ENCODE measurements at places on chromosomes 16 and 17.

- no peak for DNase-seq
Observed at GRCh38 chr16:3182608-3183444, 5.2 kb upstream of the OR1F1 start.

GRCh38 chr16:17287166-17287800, 183.5 kb downstream of the XYLT1 start:
- DNase-seq = no peak

DNA sequence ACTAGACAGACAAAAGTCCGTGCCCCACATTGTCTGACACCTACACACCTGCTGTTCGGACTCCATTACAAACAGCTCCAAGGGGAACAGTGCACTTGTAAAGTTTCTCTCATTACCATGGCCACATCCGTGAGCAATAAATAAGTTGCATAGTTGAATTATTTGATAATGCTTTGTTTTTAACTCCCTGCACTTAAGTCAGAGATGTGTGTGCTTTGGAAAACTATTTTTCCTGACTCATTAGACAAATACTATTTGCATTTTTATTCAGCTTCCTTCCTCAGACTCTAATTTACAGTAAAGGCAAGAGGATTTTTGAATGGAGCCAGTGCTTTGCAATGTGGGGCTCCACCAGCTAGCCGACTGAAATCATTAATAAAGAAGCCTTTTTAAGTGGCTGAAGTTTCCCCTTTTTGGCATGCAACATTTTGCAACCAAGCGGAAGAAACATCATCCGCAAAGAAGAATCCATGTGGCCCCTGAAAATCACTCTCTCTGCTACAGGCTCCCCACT, 6.5 kb upstream of the CCL2 start:
- no peak for DNase-seq

- DNase-seq = no peak
Observed at GRCh38 chr16:19138601-19139000, 24.8 kb downstream of the ITPRIPL2 start.

- DNase-seq = no peak
Observed at GRCh38 chr17:77899498-77899897, 59.0 kb upstream of the TNRC6C start.

GRCh38 chr17:68346448-68346847, 55.2 kb downstream of the ARSG start:
- peak; percentile 99 for DNase-seq

DNA sequence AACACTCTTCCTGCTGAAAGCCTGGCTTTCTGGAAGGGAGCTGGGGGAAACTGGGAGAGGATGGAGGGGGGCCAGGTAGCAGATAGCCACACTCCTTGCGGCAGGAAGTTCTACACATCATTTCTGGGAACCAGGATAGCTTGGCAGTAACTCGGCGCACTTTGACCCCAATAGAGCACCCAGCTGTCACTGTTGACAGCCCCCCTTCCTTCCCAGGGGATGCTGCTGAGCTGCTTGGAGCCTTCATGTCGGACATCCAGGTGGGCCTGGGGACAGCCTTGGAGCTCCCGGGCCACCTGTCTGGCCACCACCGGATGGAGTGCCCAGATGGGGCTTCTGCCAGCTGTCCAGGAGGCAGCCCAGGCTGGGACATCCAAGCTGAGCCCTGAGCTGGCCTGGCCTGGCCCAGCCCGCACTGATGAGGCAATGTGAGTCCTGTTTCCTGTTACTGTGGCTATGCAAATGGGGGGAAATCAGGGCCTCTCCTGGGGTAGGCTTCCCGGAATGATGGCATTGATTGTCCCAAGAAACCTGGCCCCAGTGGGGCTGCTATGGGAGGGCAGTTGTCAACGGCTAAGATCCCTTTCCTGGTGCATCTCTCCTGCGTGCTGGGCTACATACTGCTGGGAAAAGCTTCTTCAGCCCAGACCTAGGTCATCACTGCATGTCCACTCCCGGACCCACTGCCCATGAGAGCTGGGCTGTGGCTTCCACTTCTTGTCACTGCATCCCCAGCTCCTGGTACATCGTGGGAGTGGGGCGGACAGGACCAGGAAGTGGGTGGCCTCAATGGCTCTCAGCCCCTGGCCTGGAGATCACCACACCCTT, 50.0 kb downstream of the SOCS1 start:
- DNase-seq = no peak

- no peak for DNase-seq
Observed at GRCh38 chr16:89122322-89122851, 28.7 kb downstream of the ACSF3 start.

- DNase-seq = no peak
Observed at GRCh38 chr16:81283044-81283443, 31.7 kb upstream of the GAN start.

GRCh38 chr16:8519643-8520042, 70.7 kb downstream of the TMEM114 start:
- no peak for DNase-seq

DNA sequence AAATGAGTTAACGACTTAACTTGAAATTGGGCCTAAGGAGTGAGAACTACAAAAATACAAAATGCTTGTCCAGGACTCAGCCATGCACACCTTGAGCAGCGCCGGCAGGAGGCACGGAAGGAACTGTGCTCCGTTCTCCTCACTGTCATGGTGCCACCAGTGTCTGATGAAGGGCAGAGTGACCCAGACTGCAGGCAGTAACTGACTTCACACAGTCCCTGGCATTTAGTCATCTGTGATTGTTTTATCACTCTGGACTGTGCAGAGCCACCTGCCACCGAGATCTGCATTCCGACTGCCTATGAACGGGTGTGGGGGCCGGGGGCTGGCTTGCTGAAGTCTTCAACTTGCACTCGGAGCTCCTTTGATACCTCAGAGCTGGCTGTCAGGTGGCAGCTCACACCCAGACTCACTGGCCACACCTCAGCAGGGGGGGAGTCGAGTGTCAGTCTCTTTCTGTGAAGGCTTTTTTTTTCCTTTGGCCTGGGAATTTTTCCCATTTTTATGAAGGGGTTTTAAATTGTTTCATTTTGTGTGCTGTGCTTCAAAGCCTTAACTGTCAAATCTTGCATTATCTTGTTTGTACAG, 20.2 kb upstream of the ENDOV start:
- DNase-seq = no peak

GRCh38 chr16:54027558-54027957, 259.0 kb downstream of the IRX3 start:
- no peak for DNase-seq

GRCh38 chr17:57514614-57515013, 230.5 kb downstream of the CCDC182 start:
- DNase-seq = no peak

DNA sequence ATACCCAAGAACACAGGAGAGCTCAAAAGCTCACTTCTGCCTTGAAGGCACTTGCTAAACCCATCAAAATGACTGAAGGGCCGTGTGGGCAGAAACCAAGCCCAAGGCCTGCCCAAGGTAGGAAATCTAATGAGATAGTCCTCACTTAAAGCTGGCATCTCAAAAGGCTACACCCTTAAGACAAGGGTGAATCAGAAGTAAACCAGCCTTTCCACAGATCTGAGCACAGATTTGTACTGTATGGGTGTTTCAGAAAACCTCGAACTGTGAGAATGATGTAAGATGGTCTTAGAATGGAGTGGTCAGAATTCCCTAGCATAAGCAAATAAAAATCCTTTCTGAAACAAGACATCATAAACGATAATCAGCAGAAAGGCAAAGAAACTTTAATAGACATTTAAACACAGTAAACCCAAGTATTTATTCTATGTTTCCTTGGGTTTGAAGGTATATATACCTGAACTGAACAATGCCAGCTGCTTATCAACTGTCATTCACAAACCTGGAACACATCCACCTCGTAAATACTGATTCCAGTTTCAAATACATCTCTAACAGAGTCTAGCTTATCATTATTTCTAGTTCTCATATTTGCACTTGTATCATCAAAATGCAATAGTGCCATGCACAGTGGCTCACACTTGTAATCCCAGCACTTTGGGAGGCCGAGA, 37.8 kb downstream of the GLG1 start:
- no peak for DNase-seq

DNA sequence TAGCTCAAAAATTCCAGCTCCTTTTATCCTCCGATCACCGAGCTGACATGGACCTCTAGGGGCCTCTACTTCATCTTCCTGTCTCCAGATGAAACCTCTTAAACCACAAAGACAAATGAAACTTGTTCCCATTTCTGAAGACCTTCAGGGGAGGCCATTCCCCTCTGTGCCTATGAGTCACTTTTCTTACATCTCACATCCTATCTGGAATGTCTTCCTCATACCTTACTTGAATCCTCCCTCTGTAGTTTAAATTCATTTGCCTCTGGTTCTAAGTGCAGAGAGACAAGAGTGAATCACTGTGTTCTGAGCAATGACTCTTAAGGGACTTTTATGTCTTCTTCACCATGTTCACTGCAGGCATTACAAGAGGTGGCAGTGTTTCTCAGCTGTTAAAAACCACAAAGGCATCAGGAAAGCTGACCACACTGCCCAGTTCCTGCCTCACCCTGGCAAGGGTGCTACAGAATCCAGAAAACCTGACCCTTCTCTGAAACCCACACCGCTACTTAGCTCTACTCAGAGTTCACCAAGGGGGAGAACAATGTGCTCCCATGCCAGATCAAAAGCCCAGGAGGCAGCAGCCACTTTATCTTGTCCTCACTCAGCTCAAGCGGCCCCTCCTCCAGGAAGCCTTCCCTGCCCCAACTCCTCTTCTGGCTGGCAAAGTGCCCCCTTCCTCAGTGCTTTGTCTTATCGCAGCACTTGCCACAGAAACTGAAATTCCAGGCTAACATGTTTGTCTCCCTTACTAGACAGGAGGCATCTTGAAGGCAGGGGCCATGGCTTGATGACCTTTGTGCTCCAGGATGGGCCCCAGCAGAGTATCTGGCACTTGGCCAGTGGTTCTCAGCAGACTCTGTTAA, 6.4 kb downstream of the CUEDC1 start:
- peak; percentile 44 for DNase-seq

DNA sequence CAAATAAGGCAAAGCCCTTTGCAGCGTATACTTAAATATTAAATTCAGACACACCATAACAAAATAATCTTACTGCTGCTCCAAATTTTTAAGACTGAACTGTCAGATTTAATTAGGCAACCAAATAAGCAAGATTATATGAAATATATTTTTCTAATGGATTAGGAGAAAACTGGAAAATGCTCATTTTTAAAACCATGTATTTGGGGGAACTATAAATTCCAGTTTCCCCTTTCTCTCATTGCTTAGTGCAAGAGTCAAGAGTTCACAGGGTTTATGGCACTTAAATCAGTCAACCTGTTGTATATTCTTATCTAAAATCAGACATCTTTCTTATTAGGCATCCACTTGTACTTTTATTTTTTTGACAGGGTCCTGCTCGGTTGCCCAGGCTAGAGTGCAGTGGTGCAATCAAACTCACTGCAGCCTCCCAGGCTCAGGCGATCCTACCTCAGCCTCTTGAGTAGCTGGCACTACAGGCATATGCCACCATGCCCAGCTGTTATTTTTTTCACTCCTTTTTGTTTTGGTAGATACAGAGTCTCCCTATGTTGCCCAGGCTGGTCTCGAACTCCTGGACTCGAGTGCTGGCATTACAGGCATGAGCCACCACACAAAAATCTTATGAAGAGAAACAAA, 2.1 kb upstream of the KANSL1 start:
- peak; percentile 45 for DNase-seq

- DNase-seq = no peak
Observed at GRCh38 chr16:28167221-28167620, 44.5 kb downstream of the XPO6 start.

- DNase-seq = no peak
Observed at GRCh38 chr16:28300327-28300726, 8.0 kb downstream of the SBK1 start.

- DNase-seq = no peak
Observed at GRCh38 chr16:78075800-78076199, 23.7 kb upstream of the WWOX start.

- peak; percentile 68 for DNase-seq
Observed at GRCh38 chr16:67999985-68000384, 701 bp upstream of the DPEP2 start.

GRCh38 chr16:4142268-4142667, 26.0 kb upstream of the ADCY9 start:
- DNase-seq = no peak

DNA sequence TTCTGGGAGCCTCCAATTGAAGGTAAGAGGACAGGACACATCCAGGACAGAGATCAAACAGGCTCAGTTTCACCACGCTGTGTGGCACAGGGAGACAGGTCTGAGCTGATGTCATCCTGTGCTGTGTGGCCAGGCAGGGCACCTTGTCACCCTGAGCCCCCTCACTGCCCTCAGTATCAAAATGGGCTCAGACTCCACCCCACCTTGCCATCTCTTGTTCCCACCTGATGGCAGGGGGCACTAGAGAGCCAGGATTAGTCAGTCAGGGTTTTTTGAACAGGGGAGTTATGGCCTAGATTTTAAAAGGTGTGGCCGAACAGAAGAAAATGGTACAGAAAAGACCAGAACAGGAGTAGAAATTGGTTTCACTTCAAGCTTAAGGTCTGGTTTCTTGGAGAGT, 2.6 kb downstream of the KAT2A start:
- DNase-seq = peak; percentile 50

GRCh38 chr17:79090443-79091225, 16.0 kb downstream of the ENGASE start:
- no peak for DNase-seq

DNA sequence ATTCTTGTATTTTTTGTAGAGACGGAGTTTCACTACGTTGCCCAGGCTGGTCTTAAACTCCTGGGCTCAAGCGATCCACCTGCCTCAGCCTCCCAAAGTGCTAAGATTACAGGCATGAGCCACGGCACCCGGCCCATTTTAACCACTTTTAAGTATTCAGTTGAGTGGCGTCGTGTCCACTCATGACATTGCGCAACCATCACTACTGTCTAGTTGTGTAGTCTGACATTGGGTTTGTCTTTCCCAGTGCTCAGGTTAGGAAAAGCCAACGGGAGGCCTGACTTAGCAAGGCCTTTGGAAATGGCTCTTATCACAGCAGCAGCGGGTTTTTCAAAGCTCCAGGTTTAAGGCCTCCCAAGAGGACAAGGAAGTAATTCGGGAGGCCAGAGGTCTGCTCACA, 58.7 kb downstream of the LITAF start:
- DNase-seq = no peak

DNA sequence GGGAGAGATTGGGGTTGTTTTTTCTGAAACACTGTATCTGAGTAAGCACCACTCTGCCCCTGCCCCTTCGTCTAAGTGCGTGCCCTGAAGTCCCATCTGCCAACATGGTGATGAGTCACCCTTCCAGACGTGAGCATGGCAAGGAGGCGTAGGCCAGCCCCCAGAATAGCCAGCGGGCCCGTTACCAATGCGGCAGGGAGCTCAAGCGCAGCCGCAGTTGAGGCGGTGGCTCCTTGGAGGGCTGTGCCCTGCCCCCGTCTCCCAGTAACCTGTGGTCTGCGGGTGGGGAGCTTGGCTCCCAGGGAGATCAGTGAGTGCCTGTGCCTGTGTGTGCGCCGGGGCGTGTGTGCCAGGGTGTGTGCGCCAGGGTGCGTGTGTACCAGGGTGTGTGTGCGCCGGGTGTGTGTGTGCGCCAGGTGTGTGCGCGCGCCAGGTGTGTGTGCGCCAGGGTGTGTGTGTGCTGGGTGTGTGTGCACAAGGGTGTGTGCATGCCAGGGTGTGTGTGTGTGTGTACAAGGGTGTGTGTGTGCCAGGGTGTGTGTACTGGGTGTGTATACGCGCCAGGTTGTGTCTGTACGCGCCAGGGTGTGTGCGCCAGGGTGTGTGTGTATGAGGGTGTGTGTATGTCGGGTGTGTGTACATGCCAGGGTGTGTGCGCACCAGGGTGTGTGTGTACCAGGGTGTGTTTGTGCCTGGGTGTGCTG, 98.6 kb upstream of the CHMP6 start:
- DNase-seq = no peak

All from HL-60 (cell line).